ENCODE measurements at places on chromosomes 13 and 19.

- DNase-seq: peak; percentile 85
These were observed 89.8 kb downstream of the ZNF557 start for GRCh38 chr19:7159105-7159933.

DNA sequence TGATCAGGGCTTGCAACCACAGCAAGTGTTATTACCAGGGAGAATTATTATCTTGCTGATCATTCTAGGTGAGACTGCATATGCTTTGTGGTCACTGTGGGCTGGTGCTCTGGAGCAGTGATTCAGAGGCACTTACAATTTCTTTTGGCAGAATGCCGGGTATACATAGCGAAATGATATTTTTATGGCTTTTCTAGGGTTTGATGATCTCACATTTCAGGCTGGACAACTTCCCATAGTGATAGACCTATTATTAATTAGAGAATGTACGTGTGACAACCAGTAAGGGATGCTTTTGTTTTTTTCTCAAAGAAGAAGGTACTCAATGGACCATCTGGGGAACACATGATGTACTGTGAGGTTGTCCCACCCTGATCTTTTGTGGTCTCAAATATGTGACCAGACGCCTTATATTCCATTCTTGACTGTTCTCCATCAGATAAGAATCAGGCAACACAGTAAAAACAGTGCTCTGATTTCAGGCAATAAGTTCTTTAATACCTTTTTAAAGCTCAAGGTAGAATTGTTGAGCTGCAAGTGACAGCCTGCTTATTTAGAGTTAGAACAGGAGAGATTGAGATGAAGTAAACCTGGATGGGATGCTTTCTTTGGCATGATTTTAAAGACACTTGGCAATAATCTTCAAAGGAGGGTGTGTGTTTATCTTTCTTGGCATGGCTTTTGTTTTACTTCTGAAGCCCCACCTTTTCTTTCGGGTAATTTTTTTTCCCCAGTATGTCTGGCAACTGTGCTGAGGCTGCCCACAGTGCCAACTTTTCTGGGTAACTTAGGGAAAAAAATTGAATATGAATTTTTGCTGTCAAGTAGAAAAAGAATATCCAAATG, 27.4 kb upstream of the SCEL start:
- no peak for DNase-seq

GRCh38 chr13:44651209-44651608, 75.1 kb upstream of the TSC22D1 start:
- DNase-seq: no peak

DNA sequence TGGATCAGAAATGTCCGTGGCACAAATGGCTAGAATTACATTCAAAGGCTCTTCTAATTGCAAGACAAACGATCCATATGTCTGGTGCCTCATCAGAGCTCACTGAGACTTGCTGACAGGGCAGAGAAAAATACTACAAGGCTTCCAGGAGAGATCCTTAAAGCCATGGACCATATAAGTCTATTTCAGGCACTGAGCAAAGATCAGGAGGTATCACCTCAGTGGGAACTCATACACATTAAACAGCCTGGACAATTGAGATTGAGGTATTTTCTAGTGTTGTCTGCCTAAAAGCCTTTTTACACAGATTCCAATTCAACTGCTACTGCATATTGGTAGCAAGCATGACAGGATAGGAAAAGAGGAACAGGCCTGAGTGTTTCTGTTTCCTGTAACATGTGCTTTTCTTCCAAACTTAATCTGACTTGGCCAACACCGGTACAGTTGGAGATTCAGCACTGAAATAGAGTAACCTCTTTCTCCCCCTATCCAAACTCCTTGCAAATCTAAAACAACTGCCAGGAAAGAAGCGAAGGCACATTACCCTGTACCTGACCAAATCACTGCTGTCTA, 65.9 kb downstream of the SERP2 start:
- no peak for DNase-seq

DNA sequence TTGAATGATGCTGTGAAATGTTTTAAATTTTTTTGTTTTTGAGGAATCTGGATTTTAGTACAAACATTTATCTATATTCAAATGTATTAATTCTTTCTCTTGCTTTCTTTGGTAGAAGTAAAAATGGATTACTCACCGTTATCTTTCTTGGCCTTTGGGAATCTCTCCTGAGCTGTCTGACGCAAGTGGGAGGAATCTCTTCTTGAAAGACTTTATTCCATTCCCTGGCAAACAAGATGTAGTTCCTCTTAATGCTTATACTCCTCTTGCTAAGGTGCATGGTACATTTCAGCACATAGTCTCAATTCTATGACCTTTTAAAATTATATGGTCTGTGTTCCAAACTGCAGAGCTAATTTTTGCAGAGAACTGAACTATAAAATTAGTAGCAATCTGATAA, 246.2 kb upstream of the SLC10A2 start:
- DNase-seq: no peak

DNA sequence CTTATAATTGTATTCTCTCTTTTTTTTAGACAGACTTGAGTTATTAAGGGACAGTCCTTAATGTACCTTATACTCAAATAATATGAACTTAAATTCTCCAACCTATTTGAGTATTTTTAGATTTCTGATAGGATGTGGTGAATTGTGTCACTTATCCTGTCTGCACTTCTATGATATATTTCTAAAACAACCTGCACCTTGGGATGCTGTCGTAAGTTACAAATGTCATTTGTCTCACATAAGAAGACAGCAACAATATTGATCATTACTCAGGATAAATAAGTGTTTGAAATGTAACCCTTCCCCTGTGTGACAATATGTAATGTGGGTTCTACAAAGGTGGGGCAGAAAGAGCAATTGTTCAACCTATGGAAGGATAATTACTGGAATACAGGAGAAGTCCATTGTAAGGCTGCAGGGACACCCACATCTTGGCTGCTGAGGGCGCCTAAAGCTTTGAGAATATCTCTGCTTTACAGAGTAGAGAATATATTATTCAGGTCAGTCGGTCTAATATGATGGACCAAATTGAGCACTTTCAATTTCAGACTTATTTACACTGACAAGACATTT, 236.9 kb upstream of the PRR20A start:
- DNase-seq: no peak

DNA sequence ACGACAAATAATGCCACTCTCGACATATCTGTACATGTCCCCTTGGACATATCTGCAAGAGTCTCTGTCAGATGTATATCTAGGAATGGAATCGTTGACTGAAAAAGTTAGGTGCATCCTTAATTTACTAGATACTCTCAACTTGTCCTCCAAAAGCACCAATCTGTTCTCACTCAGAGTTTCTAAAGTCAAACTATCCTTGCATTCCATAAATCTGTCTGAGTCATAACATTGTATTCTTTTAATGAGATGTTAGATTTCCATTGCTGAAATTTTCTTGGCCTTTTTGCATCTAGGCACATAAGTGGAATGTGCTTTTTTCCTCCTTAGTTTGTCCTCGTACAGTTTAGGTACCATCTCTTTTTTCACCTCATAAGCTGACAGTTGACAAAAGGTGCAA, 139.8 kb downstream of the PTPRS start:
- DNase-seq: no peak

- DNase-seq: no peak
These were observed 25.0 kb downstream of the LAMP1 start for GRCh38 chr13:113322043-113322461.

GRCh38 chr13:52949742-52950141, 78.9 kb upstream of the OLFM4 start:
- DNase-seq: no peak

DNA sequence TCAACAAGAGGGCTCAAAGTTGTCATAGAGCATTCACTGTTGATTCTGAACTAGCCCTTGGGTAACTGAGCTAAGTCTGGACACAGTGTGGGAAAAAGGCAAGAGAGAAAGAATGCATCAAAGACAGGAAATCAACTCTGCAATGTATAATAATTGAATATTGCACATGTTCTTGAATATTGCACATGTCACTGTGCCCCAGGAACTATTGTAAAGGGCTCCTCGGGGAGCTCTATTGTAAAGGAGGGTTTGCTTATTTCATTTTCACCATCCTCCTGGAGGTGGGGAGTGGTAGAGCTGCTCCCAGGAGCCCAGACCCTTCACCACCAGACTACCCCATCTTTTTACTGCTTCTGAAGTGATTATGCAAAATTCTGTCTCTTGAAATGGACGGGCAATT, 44.4 kb upstream of the ITM2B start:
- DNase-seq: no peak

- no peak for DNase-seq
These were observed 31.2 kb upstream of the KL start for GRCh38 chr13:32984857-32985626.

GRCh38 chr13:37229931-37230330, 124.5 kb upstream of the CSNK1A1L start:
- DNase-seq: no peak

- peak; percentile 50 for DNase-seq
These were observed 175.9 kb downstream of the IRS2 start for GRCh38 chr13:109610517-109610916.

DNA sequence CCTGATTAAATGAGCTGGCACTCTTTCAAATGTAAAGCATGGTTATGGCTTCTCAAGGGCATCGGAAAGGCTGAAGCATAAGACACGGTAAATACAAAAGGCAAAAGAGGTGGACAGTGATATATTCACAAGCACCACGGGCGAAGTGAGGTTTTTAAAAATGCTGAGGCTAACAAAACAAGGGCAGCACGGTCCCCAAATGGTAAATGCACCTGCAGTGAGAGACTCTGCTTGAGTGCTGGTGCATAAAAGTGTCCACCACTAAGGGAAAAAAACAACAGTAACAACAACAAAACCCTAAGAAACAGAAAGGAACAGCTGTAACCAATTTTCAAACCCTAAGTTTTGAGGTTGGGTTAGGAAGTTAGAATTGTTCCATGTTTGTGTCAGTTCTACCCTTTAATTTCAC, 234.9 kb downstream of the PCDH9 start:
- DNase-seq: no peak

- peak; percentile 8 for DNase-seq
These were observed 605 bp upstream of the TEX30 start for GRCh38 chr13:102774214-102774568.

DNA sequence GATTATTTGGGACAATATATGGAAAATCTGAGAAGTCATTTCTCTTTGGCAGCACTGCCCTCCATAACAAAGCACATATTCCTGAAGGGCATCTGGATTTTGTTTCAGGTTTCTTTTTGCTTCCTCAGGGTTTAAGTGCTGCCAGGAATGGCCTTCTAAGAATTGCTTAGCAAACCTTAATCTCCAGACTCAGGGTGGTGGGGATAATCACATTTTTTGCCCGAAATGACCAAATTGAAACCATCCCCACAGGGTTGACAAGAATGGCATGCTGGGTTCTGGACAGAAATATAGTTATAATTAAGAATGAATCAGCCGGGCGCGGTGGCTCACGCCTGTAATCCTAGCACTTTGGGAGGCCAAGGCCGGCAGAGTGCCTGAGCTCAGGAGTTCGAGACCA, 6.4 kb upstream of the CDADC1 start:
- no peak for DNase-seq

DNA sequence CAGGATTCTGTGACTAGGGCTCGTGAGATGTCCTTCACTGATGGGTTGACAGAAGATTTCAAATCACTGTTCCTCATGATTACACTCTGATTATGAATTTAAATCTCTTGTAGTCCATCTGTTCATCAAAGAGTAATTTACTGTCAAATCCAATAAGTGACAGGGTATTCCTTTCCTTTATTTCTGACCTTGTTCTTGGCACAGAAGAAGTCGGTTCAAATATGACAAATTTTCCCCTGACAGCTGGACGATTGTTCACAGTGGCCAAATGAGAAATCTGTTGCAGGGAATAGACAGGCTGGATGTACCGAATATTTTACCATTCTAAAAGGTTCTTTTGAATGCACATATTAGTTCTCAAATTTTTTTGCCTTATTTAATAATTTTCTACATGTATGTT, 767.3 kb upstream of the GPC6 start:
- DNase-seq: no peak

- peak; percentile 66 for DNase-seq
These were observed 59.2 kb downstream of the EDNRB start for GRCh38 chr13:77859450-77859849.

GRCh38 chr13:36950330-36950729, 30.3 kb upstream of the SMAD9 start:
- no peak for DNase-seq

- no peak for DNase-seq
These were observed 36.4 kb downstream of the CCL25 start for GRCh38 chr19:8088752-8089663.

- DNase-seq: no peak
These were observed 22.6 kb downstream of the MCF2L start for GRCh38 chr13:112991609-112992008.

DNA sequence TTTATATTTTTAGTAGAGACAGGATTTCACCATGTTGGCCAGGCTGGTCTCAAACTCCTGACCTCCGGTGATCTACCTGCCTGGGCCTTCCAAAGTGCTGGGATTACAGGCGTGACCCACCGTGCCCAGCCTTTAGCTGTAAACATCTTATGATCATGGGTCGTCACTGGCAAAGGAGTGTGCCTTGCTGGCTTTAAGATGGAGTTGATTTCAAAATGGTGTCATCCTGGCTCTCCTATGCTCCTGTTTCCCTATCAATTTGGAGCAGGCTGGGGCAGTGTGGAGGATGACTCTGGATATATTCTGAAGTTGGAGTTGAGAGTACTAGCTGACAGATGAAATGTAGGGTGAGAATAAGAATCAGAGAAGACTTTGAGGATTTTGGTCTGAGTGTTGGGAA, 18.4 kb upstream of the ATP8A2 start:
- no peak for DNase-seq

GRCh38 chr19:49340069-49340864, 5.1 kb downstream of the CD37 start:
- DNase-seq: no peak

DNA sequence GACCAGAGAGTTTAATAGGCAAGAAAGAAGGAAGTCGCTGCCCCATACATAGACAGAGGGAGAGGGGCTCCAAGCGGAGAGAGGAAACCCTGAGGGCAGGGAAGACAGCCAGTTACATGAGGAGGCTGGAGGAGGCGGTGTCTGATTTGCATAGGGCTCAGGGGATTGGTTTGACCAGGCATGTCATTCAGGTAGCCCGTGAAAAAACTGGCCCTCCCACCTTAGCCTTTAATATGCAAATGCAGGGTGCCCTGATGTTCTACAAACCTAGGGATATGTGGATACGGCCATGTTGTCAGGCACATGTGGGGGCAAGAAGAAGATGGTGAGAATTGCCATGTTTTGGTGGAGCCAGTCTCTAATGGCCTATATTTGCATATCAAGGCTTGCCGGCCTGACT, 1461.6 kb downstream of the PCDH9 start:
- DNase-seq: no peak

DNA sequence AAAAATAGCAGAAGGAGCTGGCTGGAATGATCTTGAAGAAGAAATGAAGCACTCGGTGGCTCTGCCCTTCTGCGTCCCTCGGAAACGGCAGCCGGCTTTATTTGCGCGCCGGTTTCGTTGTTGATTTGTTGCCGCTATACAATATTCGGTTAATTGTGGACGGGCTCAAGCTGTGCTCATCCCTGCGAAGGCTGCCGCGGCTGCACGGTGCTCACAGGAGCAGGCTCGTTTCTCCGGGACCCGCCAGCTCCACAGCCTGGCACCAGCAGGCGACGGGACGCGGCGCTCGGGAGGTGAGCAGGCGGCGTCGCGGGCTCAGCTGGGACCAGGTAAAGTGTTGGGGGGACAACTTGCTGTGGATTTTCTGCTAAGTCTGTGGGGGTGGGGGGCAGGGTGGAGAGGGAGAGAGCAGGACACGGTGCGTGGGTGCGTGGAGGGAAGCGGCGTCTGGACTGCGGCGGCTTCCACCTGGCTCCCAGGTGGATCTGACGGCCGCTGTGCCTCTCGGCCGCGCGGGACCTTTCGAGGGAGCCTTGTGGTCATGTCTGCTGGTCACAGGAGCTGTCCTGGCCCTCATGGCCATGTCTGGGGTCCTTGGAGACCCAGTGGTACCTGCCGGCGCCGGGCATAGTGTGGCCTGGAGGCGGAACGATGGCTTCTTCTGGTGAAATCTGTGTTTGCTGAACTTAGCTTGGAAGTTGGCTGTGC, 90.9 kb downstream of the TEX29 start:
- no peak for DNase-seq

Measured in CD14-positive monocyte (primary cell).